ENCODE measurements at places on chromosomes 2 and 18.

GRCh38 chr2:16148632-16149348 lies 208.4 kb downstream of the MYCN start:
- no peak for DNase-seq

- no peak for DNase-seq
Observed at GRCh38 chr2:182553483-182553882, 126.6 kb upstream of the PDE1A start.

DNA sequence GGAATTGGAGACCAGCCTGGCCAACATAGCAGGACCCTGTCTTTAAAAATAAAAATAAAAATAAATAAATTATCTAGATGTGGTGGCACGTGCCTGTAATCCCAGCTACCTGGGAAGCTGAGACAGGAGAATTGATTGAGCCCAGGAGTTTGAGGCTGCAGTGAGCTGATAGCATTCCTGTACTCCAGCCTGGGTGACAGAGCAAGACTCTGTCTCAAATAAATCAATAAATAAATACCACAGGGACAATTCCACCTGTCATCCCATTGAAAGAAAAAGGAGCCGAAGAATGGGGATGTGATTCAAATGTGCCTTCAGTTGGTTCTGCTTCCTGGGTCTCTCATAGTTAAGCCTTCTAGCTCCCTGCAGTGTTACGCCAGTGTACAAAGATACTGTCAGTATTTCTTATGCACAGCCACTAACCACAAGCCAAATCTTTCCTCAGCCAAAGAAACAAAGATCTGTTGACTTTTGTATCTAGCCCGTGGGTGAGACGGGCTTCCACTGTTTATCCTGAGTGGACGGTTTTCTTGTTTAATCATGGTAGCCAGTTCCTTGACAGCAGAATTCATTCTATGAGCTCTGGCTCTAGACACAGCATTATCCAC lies 12.6 kb downstream of the LGALSL start:
- DNase-seq, result no peak

DNA sequence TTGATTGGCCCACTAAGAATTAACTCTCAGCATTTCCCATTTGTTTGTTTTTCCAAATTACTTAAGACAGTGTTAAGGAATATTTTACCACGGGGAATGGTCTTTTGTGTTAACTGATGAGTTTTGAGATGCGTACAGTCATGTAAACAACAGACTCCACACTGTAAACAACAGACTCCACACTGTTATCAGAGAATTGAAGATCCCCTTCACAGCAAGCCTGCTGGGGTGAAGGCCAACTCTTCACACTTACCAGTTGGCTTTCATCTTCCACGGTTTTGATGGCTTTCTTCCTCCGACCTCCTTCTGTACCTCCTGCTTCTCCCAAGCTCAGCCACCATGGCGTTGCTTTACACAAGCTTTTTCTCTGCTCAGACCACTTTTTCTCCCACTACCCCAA lies 166.8 kb downstream of the TMEM200C start:
- no peak for DNase-seq

- no peak for DNase-seq
Observed at GRCh38 chr2:95060446-95061118, 35.1 kb downstream of the MAL start.

DNA sequence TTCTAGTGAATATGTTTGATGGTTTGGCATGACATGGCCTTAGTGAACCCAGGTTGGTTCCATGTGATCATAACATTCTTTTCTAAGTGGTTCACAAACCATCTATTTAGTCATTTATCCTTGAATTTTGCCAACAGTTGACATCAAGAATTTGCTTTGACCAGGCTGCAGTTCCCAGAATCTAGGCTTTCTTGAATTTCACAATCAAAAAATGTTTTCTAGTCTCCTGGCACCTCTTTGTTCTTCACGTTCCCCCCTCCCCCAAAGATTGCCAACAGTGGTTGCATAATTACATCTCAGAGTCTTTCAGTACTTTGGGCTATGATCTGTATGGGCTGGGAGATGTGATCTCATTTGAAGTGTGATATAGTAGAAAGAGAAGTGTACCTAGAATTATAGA lies 124.0 kb downstream of the GATA6 start:
- peak; percentile 38 for DNase-seq

DNA sequence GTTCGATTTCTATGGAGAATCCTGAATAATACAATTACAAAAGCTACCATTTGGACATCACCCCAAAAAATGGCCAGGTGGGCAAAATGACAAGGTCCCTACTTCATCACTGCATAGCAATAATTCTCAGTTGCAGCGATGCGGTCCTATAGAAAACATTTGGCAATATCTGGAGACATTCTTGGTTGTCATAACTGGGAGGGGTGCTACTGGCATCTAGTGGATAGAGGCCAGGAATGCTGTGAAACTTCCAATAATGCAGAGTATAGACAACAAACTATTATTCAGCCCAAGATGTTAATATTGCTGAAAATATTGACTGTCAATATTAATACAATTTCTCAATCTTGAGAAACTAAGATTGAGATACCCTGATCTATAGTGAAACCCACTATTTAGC lies 637.8 kb upstream of the PKDCC start:
- DNase-seq, result no peak

GRCh38 chr2:210228586-210228985 lies 3.3 kb upstream of the ACADL start:
- no peak for DNase-seq

DNA sequence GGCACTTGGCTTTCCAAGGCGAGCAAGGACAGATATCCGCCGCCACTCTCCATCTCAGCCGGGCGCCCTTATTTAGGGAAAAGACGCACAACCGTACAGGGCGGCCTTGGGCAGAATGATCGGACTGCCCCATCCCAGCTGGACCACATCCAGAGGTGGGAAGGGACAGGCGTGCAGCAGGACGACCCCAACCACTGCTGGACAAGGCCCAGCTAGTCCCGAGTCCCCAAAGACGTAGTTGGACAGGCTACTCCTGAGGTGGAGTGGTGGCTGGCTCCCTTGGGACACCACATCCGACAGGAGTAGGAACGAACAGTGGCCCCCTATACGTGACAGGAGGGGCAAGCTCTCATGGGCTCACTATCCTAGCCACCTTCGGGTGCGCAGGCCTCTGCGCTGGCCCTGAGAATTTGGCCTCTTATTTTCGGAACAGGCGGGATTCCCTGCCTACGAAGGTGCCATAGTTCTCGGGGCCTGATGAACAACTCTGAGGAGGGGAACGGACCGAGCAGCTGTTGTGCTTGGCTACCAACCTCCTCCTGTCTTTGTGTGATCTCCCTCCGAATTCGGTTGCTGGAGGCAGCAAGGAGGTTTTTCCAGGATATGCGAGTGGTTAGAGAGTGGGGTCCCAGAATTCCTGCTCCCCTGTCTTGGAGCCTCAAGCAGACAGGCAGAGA lies 2.3 kb downstream of the FEV start:
- DNase-seq, result no peak

DNA sequence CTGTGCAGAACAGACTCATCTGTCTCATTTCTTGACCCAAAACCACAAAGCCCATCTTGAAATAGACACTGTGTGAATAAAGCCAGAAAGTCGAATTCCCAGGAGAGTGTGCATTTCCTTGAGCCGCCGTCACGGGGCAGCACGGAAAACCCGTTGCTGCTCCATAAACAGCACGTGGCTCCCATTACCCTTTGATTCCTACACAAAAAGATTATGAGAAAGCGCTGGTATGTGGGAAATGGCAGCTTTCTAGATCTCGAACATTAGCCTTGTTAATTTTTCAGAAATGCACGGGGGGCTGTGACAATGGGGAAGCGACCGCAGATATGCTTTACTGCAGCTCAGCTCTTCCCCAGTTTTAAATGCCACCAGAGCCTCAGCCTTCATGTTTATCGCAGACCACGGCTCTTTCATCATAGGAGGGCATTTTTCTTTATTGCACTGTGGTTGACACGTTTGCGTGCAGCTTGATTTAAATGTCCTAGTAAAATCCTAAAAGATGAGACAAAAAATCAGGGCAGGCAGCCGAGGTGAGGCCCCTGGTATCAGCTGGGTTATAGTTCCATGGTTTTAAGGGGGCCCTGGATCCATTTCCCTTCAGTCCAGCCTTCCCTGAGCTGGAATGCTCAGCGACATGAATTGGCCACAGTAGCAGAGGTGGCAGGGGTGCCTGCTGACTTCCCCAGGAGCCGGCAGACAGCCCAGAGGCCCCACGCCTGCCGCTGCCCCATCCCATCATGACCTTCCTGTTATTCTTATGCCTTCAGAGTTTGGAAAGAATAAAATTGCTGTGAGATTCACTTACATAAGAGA lies 249.3 kb downstream of the NDUFA10 start:
- no peak for DNase-seq

GRCh38 chr2:42523341-42523740 lies 29.6 kb upstream of the KCNG3 start:
- no peak for DNase-seq

DNA sequence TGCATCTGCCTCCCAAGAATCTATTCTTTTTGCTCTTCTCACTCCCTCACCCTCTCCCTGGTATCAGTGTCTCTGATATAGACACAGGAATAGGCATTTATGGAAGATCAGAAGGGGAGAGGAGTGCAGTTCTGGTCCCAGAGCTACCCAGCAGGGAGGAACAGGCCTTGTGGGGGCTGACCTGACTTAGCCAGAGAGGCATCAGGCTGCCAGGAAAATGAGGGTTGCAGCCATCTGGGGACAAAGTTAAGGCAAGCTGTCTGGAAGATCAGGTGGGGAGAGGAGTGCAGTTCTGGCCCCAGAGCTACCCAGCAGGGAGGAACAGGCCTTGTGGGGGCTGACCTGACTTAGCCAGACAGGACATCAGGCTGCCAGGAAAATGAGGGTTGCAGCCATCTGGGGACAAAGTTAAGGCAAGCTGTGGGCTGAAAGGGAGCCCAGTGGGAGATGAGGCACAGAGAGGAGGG lies 69.9 kb upstream of the HK2 start:
- DNase-seq, result no peak

DNA sequence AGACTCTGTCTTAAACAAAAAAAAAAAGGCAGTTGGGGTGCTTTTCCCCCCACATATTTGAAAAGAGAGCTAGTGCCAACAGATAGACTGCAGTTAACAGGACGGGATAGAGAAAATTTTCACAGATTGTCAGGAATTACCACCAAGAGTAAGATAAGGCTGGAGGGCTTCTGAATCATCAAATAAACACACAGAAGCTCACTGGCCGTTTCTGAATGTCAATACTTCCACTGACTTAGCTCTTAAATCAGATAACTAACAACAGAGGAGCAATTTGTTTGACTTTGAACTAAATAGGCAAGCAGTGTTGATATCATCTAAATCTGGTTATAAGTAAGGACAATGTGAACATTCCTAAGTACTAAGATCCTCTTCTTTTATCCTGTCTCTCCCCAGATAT lies 34.7 kb downstream of the PIEZO2 start:
- DNase-seq, result peak; percentile 23

DNA sequence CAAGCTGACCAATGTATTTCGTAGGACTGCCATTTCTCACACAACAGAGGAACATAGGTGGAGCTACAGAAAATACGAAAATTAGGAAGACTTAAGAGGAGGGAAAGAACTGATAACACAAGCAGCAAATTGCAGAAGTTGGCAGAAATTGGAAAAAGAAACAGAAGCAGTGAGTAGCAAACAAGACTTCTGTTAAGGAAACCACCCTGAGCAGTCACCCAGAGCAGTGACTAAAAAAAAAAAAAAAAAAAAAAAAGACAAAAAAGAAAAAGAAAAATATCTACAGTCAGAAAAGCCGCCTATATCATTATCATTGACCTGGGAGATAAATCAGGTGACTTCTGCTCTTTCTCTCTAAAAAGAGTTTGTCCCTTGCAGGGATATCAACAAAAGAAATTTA lies 21.4 kb downstream of the STK17B start:
- DNase-seq, result no peak

DNA sequence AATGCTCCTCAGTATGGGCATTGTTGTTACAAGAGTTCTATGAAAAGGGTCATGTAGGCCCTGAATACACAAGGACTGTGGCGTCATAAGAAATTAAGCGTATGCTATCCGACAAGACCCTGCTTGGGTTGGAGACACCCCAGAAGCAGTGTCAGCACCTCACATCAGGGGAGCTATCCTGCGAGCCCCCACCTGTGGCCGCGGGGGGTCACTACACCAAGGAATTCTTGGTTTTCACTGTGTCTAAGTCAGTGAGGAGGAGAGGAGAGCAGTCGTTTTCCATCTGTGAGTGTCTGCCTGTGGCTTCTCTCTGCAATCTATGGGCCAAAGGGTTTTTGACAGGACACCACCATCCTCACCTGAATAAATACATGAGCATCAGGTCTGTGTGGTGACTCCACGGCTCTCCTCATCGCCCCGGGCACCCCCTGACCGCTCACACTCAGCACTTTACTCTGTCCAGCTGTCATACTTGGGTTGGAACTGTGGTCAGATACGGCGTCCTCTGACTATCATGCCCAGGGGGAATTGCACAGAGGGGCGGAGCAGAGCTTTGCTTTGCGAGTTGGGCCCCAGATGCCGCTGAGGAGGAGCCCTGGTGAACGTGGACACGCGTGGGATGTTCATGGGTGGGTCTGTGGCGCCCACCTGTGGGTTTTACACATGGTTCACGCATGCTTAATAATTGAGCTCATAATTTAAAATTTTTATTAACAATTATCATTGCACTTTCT lies 235.5 kb downstream of the MYT1L start:
- DNase-seq, result no peak

DNA sequence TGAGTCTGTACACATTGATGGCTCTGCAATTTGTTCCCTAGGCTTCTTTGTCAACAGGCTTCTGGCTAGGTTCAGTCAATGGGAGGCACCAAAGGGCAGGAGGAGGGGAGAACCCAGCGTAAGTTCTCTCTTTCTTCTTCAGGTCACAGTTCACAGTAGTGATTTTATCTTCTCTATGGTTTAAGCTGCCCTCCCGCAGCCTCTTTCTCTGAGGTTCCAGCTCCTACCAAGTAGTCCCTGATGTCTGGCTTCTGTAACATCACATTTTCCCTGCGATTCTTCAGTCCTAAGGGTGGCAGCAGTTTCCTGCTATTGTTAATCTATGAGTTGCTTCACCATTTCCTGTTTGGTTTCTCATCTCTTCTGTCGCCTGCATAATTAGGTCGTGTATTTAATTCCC lies 107.4 kb downstream of the CPO start:
- peak; percentile 22 for DNase-seq

- no peak for DNase-seq
Observed at GRCh38 chr2:74884866-74885265, 50.9 kb downstream of the HK2 start.

DNA sequence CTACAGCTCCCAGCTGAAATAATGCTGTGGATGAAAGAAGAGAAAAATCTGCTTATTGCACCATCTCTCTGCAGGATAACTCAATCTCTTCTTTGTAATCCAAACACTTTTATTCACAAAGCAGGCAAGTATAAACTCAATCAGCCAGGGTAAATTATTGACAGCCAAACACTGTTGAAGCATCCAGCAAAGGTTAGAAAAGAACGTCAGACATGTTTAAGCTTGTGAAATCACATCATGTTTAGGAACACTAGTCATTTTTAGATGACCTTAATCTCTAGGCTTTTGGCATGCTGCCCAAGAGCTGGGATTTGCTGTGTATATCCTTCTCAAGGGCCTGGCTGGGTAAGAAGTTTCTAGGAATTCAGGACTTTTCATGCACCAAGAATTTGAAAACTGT lies 1148.1 kb upstream of the FANCL start:
- DNase-seq, result peak; percentile 4

- DNase-seq, result no peak
Observed at GRCh38 chr2:171404719-171405118, 29.1 kb downstream of the METTL8 start.

- no peak for DNase-seq
Observed at GRCh38 chr2:176083796-176084261, at the start of gene EVX2. Gene EVX2, minus strand, starts transcription at chr2:176083962. Its CDS starts 186 bp downstream, at chr2:176083776.

- peak; percentile 30 for DNase-seq
Observed at GRCh38 chr2:1051075-1051474, 100.4 kb downstream of the SNTG2 start.

GRCh38 chr2:66696886-66697285 lies 262.0 kb downstream of the MEIS1 start:
- peak; percentile 86 for DNase-seq
